ENCODE measurements at places on chromosomes 5 and 9.

DNA sequence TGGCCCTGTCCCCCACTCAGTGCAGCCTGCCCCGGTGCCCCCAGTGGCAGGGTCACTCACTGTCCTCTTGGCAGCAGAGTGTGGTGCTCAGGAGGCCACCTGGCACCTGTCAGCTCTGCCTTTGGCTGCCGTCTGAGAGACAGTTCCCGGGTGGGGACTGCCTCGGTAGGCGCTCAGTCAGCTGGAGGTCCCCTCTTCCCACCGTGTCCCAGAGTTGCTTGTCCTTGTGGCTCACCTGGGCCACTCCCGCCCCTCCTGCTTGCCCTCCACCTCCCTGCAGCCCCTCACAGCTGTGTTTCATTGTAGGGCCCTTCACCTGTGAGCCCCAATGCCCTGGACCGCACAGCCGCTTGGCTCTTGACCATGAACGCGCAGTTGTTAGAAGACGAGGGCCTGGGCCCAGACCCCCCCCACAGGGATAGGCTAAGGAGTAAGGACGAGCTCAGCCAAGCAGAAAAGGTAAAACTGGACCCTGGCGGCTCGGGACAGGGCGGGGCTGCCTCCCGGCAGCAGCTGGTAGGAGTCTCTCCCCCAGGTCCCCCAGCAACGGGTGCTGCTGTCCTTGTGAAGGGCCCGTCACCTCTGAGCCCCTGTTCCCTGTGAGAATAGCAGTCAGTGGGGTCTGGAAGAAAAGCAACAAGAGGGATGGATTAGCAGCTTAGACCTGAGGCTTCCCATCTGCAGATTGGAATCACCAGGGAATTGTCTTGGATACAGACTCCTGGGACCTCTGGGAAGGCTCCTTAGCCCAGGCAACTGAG lies 122.7 kb downstream of the DAB2IP start:
- no peak for DNase-seq

- DNase-seq: no peak
These were observed 299.3 kb upstream of the POU5F2 start for GRCh38 chr5:94040591-94041148.

DNA sequence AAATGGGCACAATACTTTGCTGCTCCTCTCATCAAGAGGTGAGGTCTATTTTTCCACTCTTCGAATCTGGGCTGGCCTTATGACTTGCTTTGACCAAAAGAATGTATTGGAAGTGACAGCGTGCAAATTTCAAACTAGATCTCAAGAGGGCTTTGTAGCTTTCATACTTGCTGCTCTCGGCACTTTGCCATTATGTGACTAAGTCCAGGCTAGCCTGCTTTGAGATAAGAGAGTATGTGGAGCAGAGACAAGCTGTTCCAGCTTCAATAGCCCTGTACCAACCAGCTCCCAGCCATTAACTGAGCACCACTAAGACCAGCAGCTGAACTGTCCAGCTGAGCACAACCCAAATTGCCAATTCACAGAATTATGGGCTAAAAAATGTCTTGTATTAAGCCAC lies 124.6 kb downstream of the ACER2 start:
- DNase-seq: no peak

DNA sequence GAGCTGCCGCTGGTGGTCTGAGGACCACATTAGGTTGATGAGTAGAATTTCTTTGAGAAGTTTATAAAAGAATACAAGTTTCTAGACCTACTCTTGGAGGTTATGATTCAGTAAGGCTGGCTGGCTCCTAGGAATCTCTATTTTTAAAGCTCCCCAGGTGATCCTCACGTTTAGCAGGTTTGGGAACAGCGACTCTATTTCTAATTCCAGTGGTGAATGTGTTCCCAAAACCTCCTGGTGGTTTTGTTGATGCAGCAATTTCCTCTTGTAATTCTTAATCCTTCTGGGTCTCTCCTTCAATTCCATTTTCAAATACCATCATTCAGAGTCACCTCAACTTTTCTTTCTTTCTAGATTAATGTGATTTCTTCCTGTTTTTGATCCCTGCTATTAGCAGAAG lies 215.9 kb upstream of the RFX3 start:
- DNase-seq: no peak

Measured in memory B cell (primary cell).